DMS153 (cell line): ENCODE measurements at places on chromosomes 12 and 14.

- DNase-seq, result no peak
Measured at GRCh38 chr12:108302403-108303311, 36.5 kb downstream of the CMKLR1 start.

DNA sequence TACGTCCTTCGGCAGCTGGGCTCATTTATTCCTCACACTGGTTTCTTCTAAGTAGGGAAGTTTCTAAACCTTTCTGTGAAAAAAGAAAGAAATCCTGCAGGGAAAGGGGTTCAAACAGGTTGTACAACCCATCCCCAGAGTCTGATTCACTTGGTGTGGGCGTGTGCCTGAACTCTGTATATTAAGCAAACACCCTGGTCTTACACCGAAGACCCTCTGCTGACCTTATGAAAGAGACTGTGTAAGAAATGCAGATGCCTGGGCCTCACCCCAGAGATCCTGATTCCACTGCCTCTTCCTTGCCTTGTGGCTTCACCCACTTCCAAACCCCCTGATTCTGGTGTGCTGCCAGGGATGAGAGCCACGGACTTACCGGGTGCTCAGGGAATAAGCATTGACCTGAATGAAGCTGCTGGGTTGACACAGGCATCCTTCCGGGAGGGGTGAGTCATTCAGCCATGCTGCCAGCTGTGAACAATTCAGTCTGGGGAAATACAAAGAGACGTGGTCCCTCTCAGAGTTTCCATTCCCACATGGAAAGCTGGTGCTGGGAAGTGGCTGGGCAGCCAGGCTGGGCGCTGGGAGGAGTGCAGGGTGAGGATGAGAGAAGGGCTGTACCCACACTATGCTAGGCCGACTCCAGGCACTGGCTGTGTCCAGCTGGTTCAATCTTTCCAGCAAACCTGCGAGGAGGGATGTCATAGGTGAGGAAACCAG lies 26.5 kb upstream of the ACTN1 start:
- DNase-seq, result peak; percentile 54

GRCh38 chr12:58925751-58926150 lies 5.4 kb upstream of the LRIG3 start:
- DNase-seq, result no peak

DNA sequence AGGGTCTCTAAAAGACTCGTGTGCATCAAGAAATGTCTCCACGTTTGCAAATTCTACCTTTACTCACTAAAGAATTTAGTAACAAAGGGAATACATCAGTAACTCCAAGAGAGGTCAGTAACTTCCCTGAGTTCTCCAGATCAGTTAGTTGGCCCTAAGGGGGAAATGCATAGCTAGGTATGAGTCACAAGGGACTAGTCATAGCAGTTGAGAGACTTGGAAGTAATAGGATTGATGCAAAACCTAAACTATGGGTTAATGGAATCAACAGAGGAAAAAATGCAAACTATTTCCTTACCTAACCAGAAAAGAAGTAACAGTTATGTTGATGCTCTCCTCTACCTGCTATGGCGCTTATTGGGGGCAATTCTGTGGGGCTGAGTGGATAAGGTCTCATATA lies 148.8 kb upstream of the GARIN6 start:
- no peak for DNase-seq

DNA sequence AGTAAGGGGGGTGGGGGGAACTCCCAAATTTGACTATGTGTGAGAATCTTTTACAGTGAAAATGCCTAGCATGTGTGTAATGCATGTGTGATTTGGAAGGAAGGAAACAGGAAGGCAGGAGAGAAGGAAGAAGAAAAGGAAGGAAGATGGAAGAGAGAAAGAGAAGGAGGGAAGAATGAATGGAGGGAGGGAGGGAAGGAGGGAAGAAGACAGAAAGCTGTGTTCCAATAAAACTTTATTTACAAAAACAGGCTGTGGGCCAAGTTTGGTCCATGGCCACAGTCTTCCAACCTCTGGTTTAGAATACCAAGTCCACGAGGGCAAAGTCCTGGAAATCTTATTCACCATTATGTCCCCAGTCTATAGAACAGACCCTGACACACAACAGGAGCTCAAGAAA lies 278.9 kb downstream of the KSR2 start:
- no peak for DNase-seq

DNA sequence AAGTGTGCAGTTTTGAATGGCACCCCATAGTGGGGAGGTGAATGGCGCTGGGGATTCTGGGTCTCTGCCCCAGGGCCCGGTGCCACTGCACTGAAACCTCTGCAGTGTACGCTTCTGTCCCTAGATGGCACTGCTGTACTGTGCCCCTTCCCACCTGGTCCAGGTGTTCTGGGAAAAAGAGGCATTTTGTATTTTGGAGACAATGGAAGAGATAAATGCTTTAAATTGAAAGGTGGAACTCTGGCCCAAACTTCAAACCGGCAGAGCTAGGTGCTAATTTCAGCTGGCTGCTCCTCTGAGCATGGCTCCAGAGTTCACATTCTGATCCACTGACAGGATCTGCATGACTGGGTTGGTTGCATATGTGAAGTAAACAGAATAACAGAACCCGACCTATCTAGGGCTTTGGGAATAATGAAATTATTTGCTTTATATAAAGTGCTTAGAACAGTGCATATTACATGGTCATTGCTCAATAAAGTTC lies 52.2 kb downstream of the KRT80 start:
- DNase-seq, result peak; percentile 9

- no peak for DNase-seq
Measured at GRCh38 chr12:108849660-108850059, 7.7 kb downstream of the SSH1 start.

DNA sequence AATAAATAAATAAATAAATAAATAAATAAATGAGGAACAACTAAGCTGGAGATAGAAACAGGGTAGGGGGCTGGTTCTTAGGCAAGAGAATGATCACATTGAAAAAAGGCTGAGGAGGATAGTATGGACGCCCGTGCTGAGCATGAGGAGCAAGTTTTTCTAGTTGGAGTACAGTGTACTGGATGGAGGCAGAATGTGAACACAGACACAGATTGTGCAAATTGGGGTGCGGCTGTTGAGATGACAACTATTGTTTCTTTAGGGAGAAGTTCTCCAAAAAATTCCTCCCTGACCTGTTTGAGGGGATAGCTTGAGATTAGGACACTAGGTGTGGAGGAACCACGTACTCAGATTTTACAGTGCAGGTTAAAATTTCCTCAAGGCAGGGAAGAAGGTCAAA lies 979 bp upstream of the BIN2 start:
- DNase-seq, result no peak
